EL (cell line): ENCODE measurements at places on chromosomes 2 and 18.

DNA sequence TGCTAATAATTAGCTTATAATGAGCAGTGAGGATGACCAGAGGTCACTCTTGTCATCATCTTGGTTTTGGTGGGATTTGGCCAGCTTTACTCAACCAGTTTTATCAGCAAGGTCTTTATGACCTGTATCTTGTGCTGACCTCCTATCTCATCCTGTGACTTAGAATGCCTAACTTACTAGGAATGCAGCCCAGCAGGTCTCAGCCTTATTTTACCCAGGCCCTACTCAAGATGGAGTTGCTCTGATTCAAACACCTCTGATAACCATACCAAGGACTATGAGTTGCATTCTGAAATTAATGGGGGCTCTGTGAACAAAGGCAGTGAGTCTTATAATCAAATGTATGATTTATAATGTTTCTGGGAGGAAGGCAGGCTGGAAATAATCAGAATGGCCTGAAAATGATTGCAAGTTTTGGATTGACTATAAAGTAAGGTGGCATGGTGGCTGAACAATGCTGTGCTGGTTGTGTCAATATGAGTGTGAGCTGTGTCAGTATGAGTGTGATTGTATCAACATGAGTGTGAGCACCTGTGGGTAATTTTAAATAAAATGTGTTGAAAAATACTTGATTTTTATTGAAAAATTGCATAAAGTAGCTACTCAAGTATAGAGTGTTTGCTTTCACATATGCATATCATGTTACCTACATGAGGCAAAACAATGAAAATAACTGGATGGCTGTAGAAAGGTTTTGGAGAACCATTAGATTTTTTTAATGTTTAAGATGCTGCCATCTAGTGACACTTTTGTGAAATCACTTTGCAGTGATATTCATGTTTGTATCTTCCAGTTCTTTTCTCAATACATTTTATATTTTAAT, 103.0 kb downstream of the KYNU start:
- peak; percentile 21 for DNase-seq

DNA sequence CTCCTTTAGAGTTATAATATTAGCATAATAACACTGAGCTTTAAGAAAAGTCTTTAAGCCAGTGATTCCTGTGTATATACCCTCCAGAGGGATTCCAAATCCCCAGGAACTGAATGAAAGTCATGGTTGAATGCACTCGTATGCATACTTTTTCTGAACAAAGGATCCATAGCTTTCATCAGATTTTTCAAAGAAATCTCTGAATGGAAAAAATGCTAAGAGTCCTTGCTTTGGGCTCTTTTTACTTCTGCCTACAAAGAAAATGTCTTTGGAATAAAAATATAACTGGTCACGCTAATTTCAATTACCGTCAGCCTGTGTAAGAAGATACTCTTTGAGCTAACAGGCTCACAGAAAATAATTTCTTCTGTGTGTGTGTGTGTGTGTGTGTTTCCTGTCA, 939.5 kb downstream of the ERBB4 start:
- no peak for DNase-seq

DNA sequence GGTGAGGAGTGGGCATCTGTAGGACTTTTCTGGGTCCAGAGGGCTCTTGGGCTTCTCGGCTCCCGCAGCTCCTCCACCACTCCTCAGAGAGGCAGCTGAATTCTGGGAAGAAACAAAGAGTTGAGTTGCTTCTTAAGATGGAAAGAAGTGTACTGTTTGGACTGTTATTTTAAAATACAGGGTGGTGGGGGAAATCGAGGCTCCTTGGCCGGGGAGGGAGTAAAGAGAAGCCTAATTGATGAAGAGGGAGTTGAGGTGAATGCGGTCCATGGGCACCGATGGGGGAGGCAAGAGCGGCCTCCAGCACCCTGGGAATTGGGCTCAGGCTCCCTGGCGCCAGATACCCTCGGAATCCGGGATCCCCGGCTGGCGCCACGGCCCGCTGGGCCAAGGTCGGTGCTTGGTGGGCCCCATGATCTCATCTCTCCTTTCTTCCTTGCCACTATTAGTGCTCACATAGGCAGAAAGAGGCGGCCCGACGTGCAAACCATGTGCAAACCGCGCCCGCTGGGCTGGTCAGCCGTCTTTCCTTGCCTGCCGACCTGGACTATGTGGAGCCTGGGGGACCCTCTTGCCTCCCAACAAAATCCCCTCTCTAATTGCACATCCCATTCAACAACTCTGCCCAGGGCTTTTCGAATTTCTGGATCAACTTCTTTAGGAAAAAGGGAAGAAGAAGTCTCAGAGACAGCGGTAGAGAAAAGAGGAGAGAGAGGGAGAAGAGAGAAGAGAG, 604 bp upstream of the SIX3 start:
- DNase-seq: no peak

DNA sequence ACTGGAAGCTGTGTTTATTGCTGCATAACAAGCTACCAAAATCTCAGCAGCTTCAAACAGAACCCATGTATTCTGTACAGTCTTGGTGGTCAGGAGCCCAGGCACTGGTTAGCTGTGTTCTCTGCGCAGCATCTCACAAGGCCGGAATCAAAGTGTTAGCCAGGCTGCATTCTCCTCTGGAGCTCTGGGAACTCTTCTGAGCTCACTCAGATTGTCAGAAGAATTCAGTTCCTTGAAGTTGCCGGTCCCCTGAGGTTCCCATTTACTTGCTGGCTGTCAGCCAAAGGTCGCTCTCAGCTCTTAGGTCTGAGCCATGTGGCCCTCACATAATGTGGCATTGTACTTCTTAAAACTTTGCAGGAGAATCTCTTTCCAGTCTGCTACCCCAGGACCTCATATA, 123.6 kb upstream of the SMIM21 start:
- DNase-seq: no peak

DNA sequence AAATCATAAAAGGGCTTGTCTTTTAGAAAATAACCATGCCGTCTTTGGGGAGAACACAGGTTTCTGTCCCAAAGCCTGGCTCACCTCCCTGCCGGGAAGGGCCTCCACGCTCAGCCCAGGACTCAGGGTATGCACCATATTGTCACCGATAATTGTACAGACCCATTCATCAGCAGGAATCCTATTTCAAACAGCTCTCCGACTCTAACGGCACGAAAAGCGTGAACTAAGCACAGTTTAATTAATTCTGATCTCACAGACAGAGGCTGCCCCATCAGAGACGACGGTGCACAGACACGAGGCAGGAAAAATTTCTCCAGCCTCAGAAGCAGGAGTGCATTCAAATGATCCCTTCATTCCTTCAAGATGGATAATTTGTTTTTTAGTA, 276.2 kb downstream of the MYCN start:
- DNase-seq: no peak

GRCh38 chr18:58223717-58224424, 179.8 kb downstream of the NEDD4L start:
- peak; percentile 96 for DNase-seq

- no peak for DNase-seq
Measured at GRCh38 chr2:128607911-128608506, 289.3 kb upstream of the HS6ST1 start.

GRCh38 chr2:31140151-31140550, 1.9 kb upstream of the GALNT14 start:
- no peak for DNase-seq

GRCh38 chr2:105928563-105928962, 183.9 kb downstream of the NCK2 start:
- DNase-seq: no peak

DNA sequence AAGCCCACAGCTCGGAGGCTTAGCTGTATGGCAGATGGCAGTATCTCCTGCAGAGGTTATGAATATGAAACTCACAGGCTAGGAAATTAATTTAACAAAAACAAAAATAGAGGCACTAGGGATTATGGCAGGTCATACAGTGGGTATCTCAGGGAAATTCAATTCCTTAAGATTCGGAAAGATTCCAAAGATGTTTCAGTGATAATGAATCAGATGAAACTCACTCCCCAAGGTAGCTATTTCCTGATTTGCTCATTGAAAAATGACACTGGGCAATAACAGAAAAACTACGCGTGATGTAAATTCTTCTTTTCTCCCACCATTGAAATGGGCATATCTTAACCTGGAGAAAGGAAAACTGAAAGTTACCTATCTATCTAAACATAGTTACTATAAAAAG, 414.1 kb downstream of the STK39 start:
- no peak for DNase-seq

- DNase-seq: no peak
Measured at GRCh38 chr18:59597049-59597448, 100.2 kb downstream of the CCBE1 start.

GRCh38 chr2:230814616-230815015, 50.1 kb upstream of the ITM2C start:
- DNase-seq: peak; percentile 26

GRCh38 chr2:27921880-27922547, 31.5 kb downstream of the BABAM2 start:
- no peak for DNase-seq

- DNase-seq: no peak
Measured at GRCh38 chr18:33682436-33682835, 104.4 kb downstream of the ASXL3 start.

GRCh38 chr2:97011977-97012569, 25.7 kb upstream of the FAM178B start:
- peak; percentile 57 for DNase-seq

GRCh38 chr2:134773335-134773734, 54.5 kb upstream of the TMEM163 start:
- no peak for DNase-seq

DNA sequence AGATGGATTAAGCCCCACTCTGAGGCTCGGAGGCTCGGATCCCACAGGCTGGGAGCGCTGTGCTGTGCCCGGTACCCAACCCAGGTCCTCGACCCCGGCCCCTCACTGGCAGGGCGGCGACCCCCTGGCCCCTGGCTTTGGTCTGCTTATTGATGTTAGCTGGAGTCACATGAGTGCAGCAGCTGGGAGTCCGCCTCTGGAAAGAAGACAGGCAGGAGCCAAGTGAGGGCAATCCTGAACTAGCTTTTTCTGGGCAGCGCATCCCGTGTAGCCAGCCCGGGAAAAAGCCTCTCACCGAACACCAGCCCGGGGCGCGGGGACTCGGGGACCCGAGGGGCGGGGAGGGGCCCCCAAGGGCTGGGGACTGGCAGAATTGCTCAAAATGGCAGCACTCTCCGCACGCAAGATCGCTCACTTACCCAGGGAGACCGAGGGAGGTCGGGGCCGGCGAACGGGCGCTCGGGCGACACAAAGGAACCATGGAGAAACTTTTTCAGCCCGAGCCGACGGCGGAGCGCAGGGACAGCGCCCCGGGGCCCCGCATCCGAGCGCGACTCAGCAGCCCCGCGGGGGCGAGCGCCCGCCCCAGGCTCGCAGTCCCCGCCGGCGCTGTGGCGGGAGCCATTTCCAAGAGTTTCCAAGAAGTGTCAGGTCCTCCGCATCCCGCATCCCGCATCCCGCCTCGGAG, 567 bp downstream of the TMEM200C start:
- no peak for DNase-seq

DNA sequence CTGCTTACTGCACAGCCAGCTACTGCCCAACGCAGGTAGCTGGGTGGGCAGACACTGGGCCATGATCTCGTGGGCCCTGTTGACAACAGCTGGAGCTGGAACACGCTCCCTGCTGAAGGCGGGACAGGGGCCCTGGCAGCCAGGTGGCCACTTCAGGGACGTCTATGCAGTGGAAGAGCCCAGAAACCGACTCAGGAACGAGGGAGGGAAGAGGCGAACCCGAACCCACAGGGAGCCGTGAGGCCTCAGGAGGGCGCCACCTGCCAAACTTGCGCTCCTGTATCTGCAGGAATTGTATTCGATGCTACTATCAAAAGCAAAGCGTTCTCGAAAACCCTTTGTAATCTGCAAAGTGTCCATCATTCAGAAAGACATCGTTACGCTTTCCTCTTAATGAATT, 198.4 kb downstream of the EIPR1 start:
- DNase-seq: no peak

DNA sequence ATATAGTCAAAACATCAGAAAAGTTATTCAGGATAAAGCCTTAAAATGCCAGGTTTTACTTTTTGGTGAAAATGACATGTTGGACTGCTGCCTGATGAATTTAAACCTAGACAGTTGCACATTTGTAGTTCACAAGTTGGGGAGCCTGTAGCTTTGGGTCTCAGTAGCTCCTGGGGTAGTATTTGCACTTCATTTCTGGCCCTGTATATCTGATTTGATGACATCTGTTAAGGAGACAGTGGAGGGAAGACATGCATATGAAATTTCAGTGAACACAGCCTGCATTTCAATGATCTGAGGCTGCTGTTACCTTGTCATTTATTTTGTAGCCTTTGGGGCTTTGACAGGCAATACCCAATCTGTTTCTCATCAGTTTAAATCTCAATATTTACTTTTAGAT, 156.4 kb downstream of the DCC start:
- no peak for DNase-seq

- peak; percentile 86 for DNase-seq
Measured at GRCh38 chr2:235347691-235348090, 146.2 kb upstream of the AGAP1 start.

GRCh38 chr2:64440843-64441242, 13.1 kb upstream of the LGALSL start:
- no peak for DNase-seq

DNA sequence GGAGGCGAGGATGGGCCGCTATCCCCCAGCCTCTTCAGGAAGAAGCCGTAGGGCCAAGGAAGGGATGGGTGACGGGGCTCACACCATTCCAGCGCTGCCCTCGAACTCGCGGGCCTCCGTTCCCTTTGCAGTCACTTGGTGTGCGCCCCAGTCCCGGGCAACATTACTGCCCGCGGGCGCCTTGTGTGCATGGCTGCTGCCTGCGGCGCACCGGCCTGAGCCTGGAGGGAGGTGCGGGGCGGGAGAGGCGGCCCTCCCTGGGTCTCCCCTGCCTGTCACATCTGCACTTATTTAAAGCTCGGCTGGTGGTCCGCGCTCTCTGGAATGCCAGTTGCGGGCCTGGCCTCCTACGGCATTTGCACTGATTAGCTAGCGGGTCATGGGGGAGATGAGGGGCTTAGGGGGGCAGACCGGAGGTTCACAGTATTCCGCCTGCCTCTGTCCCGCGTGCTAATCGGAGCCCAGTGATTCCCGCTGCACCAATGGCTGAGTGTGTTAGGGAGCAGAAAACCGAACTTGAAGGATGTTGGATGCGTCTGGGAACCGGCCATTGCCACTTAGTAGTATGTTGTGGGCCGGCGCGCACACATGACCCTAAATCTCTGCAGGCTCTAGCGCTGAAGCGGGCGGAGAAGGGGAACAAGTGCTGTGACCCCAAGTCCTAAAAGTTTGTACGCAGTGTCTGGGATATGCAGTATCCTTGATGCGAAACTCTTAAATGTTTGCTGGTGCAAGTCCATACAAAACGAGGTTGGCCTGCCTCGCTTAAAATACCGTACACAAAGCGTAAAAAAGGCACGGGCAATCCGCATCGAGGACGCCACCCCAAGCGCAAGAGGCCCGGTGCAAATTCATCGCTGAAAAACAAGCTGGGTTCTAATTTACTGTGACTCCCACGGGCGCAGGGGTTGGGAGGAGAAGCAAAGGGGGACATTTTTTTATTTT, 161.2 kb upstream of the SIX2 start:
- no peak for DNase-seq

- DNase-seq: peak; percentile 69
Measured at GRCh38 chr2:36379710-36380448, 24.3 kb downstream of the CRIM1 start.

DNA sequence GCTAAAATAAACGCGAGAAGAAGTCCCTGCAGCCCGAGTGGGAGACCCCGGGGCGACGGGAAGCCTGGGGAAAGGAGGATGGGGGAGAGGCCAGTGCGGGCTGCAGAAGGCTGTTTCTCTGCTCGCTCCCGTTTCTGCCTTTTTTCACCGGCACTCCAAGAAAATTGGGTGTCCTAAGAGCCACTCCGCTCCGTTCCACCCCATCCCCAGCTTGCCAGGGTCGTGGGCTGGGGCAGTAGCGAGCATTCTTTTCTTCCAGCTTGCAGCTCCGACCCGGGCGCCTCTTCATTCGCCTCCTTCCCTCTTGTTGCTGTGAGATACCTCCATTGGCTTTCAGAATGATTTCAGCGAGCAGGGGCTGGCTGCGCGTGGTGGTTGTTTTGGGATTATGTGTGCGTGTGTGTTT, 1.1 kb downstream of the HOXD3 start:
- DNase-seq: no peak
